ENCODE measurements at places on chromosomes 2 and 18.

GRCh38 chr2:58842501-58843155, 601.5 kb upstream of the FANCL start:
- DNase-seq: no peak

DNA sequence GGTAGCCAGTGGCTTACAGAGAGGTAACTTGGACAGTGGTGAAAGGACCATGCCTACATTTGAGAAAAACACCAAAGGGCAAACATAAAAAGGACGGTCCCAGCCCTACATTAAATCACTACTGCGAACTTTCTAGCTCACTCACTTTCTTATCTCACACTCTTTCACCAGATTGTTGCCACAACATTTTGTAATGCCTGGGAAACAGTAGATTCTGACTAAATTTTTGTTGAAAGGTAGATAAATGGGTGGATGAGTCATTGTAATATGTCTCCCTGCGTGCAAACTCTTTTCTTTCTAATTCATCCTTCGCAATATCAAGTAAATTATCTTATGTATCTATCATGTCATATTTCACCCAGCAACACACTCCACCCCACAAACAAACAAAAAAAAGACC, 192.2 kb downstream of the IRS1 start:
- DNase-seq: no peak

- no peak for DNase-seq
Measured at GRCh38 chr18:51006948-51007789, 22.8 kb upstream of the SMAD4 start.

- no peak for DNase-seq
Measured at GRCh38 chr2:71498261-71498701, 44.9 kb downstream of the DYSF start.

DNA sequence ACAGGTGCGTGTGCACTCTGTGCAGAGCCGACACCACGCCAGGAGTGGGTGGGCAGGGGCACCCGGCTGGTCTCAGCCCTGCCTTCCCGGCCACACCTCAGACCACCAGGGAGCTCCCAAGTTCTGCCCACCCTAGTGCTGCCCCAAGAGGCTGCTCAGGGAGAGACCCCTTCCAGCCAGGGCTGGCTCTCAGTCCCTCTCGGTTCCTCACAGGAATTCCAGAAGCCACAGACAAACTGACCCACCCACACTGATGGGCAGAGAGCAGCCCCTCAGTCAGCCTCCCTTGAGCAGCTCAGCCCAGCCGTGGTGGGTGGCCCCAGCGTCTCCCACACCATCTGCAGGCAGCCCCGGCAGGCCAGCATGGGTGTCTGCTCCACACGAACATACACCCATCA, 33.8 kb downstream of the GPC1 start:
- no peak for DNase-seq

- DNase-seq: no peak
Measured at GRCh38 chr2:55051026-55051866, 995 bp upstream of the RTN4 start.

DNA sequence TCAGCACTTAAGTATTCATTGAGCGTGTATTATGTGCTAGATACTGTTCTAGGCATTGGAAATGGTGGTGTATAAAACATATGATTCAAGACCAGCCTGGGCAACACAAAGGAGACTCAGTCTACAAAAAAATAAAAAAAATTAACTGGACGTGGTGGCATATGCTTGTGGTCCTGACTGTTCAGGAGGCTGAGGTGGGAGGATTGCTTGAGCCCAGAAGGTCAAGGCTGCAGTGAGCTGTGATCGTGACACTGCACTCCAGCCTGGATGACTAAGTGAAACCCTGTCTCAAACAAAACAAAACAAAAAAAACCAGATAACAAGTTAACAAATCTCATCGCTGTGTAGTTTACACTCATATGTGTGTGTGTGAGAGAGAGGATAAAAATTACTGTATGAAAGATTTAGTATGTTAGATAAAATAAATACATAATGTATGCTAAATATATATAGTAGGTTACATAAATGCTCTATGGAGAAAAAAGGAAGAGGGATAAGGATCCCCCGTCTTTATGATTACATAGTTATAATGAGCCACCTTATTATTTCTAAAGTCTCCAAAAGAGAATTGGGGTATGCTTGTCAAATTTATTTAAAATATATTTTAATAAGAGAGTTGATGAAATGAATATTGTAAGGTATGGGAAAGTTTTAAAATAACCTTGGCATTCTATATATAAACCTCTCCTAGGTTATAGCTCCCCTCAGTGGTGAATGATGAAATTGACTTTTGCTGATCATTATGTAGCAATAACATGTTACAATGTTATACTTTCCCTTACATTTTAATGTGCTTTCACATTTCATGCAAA, 69.2 kb downstream of the EHBP1 start:
- no peak for DNase-seq

- peak; percentile 13 for DNase-seq
Measured at GRCh38 chr2:198371921-198372543, 567.6 kb downstream of the PLCL1 start.

DNA sequence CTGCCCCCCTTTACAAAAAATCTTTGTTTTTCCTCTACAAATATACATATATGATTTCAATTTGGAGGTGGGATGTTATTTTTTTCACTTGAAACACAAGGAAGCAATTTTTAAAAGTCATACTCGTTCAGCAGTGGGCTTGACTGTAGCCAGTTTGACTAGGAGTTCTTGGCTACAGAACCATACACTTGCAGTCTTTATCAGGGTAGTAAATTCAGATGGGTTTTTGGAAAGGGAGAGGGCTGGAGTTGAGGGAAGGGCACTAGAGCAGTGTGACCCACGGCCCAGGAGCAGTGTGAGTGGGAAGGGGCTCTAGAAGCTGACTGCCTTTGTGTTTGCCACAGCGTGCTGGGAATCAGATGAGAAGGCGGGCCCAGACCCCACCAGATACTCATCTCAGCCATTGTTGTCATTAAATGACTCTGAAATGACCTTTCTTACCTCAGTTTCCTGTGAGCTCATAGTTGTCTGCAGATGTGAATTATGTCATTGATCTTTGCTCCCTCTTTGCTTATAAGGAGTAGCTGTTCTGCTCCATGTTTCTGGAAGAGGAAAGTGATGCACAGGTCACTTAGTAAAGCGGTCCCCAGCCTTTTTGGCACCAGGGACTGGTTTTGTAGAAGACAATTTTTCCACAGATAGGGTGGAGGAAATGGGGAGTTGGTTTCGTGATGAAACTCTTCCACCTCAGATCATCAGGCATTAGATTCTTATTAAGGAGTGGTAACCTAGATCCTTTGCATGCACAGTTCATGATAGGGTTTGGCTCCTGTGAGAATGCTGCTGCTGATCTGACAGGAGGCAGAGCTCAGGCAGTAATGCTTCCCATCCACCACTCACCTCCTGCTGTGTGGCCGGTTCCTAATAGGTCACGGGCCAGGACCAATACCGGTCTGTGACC, 116.8 kb downstream of the SPTBN1 start:
- no peak for DNase-seq

DNA sequence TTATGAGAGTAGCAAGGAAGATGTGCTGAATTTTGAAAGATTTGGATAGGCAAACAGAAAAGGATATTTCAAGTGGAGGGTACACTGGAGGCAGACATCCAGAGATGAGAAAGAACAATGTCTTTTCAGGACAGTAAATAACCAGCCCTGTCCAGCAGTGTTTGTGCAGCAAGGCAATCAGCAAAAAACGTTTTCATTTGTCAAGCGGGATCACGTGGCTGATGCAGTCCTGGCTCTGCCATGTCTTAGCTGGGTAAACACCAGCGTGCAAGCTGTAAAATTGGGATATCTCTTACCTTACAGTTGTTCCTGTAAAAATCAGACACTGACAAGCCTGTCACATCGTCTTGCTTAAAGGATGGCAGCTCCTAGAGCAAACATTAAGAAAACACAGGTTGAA, 67.8 kb downstream of the CWC22 start:
- DNase-seq: no peak

Data from GM19239 (cell line).